ENCODE measurements at places on chromosomes 7 and 10.

GRCh38 chr7:44431091-44431608, 59.3 kb downstream of the NUDCD3 start:
- DNase-seq = peak; percentile 27
- H3K36me3 ChIP-seq = peaks cover 19% of the 10 kb centered on the region
- H3K27me3 ChIP-seq = no peaks in the 10 kb centered on the region
- H3K4me3 ChIP-seq = no peak overlapping the region

DNA sequence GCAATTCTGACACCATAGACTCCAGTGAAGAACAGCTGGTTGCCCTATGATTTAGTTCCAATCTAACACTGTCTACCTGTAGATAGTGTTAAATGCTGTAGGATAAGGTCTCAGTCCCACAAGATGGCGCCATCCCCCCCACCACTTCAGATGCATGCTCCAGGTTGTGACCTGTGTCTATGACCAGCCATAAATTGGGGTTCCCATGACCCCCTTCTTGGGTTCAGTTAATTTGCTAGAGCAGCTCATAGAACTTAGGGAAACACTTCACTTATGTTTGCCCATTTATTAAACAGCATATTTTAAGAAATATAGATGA, 13.1 kb downstream of the CCSER2 start:
- H3K27ac ChIP-seq = no peak overlapping the region
- no peaks in the 10 kb centered on the region for H3K27me3 ChIP-seq
- H3K4me3 ChIP-seq = no peak overlapping the region
- DNase-seq = no peak
- H3K4me1 ChIP-seq = peaks cover 50% of the 10 kb centered on the region

- peaks cover 4% of the 10 kb centered on the region for H3K27me3 ChIP-seq
- H3K27ac ChIP-seq = no peak overlapping the region
- no peak for DNase-seq
Observed at GRCh38 chr7:24715171-24715570, 42.1 kb downstream of the GSDME start.

GRCh38 chr7:24665564-24666294, 91.5 kb downstream of the GSDME start:
- no peaks in the 10 kb centered on the region for H3K27me3 ChIP-seq
- H3K4me1 ChIP-seq = no peaks in the 10 kb centered on the region
- no peaks in the 10 kb centered on the region for H3K36me3 ChIP-seq
- no peak overlapping the region for H3K27ac ChIP-seq

GRCh38 chr7:42932811-42933591, 825 bp downstream of the MRPL32 start:
- peaks cover 37% of the 10 kb centered on the region for H3K36me3 ChIP-seq
- H3K4me1 ChIP-seq = peaks cover 58% of the 10 kb centered on the region
- H3K27me3 ChIP-seq = no peaks in the 10 kb centered on the region
- DNase-seq = no peak
- H3K4me3 ChIP-seq = peak overlapping the region; percentile 99

- H3K4me1 ChIP-seq = no peaks in the 10 kb centered on the region
- H3K27me3 ChIP-seq = no peaks in the 10 kb centered on the region
- no peak overlapping the region for H3K27ac ChIP-seq
- no peak for DNase-seq
Observed at GRCh38 chr10:88923520-88923919, 29.1 kb downstream of the ACTA2 start.

DNA sequence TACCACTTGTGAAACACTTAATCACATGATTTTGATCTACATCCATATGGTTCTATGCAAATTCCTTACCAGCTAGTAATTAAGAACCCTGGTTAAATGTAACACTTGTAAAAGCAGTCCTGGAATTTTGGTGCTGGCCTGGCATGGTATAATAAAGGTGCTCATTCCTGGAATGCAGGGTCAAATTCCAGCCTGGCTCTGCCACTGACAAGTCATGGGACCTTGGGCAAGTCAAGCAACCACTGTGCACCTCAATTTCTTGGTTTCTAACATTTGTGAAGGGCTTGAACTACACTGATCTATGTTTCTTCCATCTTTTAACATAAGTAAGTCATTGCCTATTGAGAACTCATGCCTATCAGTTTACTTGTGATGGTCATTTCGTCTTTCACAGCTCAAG, 91.9 kb upstream of the PIK3CG start:
- no peak for DNase-seq
- H3K27ac ChIP-seq = no peak overlapping the region
- no peaks in the 10 kb centered on the region for H3K36me3 ChIP-seq
- peaks cover 7% of the 10 kb centered on the region for H3K4me1 ChIP-seq
- H3K27me3 ChIP-seq = no peaks in the 10 kb centered on the region

GRCh38 chr10:79156334-79157274, 87.8 kb downstream of the ZMIZ1 start:
- no peak overlapping the region for H3K4me3 ChIP-seq
- peaks cover 4% of the 10 kb centered on the region for H3K4me1 ChIP-seq
- no peak for DNase-seq
- peak overlapping the region; percentile 51 for H3K27ac ChIP-seq
- H3K36me3 ChIP-seq = no peaks in the 10 kb centered on the region

DNA sequence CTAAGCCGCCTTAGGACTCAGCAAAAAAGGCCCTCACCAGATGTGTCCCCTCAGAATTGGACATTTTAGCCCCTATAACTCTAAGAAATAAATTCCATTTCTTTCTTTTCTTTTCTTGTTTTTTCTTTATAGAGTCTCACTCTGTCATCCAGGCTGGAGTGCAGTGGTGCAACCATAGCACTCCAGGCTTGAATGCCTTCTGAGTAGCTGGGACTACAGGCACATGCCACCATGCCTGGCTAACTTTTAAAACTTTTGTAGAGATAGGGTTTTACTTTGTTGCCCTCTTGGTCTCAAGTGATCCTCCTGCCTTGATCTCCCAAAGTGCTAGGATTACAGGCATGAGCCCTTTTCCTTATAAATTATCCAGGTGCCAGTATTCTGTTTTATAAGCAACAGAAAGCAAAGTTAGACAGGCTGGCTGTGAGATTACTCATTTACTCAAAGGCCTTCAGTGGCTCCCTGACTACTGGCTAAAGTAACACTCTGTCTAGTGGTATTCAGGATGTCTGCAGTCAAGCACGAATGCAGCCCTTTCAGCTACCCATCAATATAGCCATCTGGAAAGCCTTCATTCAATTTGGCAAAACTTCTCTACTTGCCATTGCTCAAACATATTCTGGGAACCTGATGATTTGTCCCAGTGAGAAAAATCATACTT, 128.6 kb downstream of the ICA1 start:
- H3K27me3 ChIP-seq = no peaks in the 10 kb centered on the region
- H3K4me1 ChIP-seq = peaks cover 63% of the 10 kb centered on the region
- peaks cover 8% of the 10 kb centered on the region for H3K36me3 ChIP-seq
- H3K27ac ChIP-seq = peak overlapping the region; percentile 92
- no peak overlapping the region for H3K4me3 ChIP-seq

DNA sequence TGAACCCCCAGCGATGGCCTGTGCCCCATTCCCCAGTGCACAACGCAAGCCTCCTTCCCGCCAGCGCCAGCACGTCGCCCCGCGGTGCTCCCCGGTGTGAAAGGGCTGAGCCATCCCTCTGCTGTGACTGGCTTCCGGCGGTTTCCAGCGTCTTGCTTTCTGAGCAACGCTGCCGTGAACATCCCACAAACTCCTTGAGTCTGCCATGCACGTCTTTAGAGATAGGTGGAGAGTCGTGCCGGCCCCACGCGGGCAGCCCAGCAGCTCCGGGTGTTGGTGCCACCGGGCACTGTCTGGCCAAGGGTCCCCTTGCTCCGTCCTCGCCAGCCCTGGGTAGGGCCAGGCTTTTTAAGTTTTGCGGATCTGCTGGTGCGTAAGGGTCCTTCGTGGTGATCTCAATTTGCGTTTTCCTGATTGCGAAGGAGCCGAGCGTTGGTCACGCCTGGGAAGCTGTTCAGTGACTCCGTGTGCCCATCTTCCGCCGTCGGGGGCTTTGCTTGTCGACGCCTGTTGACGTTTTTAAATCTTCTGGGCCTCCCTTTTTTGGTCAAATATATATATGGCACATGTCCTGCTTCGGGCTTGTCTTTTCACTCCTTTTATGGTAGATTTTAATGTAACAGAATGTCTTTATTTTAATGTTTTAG, 70.6 kb downstream of the FOXL3 start:
- peaks cover 19% of the 10 kb centered on the region for H3K36me3 ChIP-seq
- peak overlapping the region; percentile 47 for H3K4me3 ChIP-seq
- H3K4me1 ChIP-seq = peaks cover 48% of the 10 kb centered on the region
- peak; percentile 57 for DNase-seq
- peak overlapping the region; percentile 91 for H3K27ac ChIP-seq
- no peaks in the 10 kb centered on the region for H3K27me3 ChIP-seq

DNA sequence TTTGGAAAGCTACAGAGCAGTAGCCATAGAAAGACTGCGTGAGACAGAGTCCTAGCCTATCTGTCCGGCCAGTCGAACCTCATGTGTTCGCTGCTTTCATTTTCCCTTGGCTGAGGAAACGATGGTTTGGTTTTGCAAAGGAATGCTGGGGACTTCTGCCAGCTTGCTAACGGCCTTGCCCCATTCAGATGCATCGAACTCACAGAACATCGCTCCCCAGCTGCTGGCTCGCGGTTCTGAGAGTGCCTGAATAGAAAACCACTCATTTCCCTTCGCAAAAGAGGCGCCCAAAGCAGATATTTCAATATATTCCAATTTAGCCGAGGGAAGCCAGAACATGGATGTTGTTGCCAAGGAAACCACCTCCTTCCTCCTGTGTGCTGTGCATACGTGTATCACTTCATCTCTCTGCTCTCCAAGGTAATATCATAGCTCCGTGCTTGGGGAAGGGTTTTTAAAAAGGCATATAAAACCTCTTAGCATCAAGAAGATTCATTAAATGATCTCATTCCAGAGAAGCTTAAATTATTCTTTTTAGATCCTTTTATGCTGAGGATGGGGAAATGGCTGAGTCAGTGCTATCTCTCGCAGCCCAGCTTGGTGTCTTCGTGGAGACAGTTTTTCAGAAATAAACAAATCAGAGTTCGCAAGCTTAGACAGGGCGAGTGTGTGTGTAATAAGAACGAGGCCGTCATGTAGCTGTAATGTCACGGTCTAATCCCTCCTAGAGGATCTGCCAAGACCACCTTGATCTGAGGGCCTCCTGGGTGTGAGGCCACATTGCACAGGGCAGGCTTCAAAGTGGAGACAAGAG, 215.2 kb downstream of the RPS24 start:
- no peak for DNase-seq
- peaks cover 6% of the 10 kb centered on the region for H3K27me3 ChIP-seq
- no peak overlapping the region for H3K4me3 ChIP-seq
- peaks cover 30% of the 10 kb centered on the region for H3K4me1 ChIP-seq
- H3K27ac ChIP-seq = no peak overlapping the region

- H3K27ac ChIP-seq = no peak overlapping the region
- H3K36me3 ChIP-seq = no peaks in the 10 kb centered on the region
- H3K27me3 ChIP-seq = peaks cover 15% of the 10 kb centered on the region
- H3K4me1 ChIP-seq = no peaks in the 10 kb centered on the region
- DNase-seq = no peak
Observed at GRCh38 chr7:116630932-116631671, 40.9 kb upstream of the MET start.

GRCh38 chr10:48214716-48215485, 59.6 kb downstream of the FRMPD2 start:
- H3K4me1 ChIP-seq = no peaks in the 10 kb centered on the region
- DNase-seq = no peak
- no peak overlapping the region for H3K4me3 ChIP-seq
- peaks cover 7% of the 10 kb centered on the region for H3K27me3 ChIP-seq
- H3K36me3 ChIP-seq = no peaks in the 10 kb centered on the region
- H3K27ac ChIP-seq = no peak overlapping the region

DNA sequence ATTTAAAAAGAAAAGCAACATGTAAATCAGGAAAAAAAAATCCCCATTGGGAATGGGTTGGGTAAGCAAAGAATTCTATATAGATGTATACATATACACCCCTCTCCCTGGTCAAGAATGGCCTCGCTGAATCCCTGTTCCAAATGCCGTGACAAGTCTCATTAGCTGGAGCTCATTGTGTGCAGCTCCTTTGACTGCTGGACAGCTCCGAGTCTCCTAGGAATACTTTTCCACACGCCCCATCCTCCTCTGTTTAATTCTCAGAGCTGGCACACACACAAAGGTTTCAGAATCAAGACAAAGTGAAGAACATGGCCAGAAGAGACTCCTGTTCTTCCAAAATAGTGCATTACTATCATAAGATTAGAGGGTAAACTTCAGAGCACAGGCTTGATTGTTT, 130.9 kb upstream of the MKLN1 start:
- no peak for DNase-seq
- no peak overlapping the region for H3K27ac ChIP-seq
- no peak overlapping the region for H3K4me3 ChIP-seq
- peaks cover 6% of the 10 kb centered on the region for H3K4me1 ChIP-seq

GRCh38 chr10:77081481-77081891, 556.1 kb downstream of the KCNMA1 start:
- peaks cover under 1% of the 10 kb centered on the region for H3K27me3 ChIP-seq
- no peak for DNase-seq
- H3K4me3 ChIP-seq = no peak overlapping the region
- H3K27ac ChIP-seq = no peak overlapping the region
- no peaks in the 10 kb centered on the region for H3K4me1 ChIP-seq

DNA sequence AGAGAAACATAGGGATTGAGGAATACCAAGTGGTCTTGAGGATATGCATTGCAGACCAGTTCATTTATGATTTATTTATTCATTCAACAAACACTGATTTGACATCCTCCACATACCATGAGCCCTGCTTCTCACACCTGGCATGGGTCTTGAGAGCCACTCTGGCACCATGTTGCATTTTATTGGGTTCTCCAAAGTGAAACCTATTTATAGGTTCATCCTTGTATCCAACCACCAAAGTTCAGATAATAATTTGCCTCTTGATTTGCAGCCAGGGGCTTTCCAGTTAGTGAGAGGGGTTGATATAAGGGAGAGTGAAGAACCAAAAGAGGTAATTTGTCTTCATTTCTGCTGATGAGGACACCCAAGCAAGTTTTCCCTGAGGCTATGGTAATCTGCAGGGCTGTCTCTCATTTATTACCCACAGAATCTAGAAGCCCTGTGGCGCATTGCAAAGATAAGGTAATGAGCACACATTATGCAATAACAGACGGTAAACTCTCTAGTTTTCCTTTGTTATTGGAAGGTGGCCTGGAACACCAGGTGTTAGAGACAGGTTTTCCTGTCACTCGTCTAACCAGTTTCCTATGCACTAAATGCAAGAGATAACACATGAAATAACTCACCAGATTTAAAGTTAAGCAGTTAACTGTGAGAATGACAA, 28.8 kb upstream of the ICA1 start:
- no peaks in the 10 kb centered on the region for H3K36me3 ChIP-seq
- H3K27ac ChIP-seq = no peak overlapping the region
- H3K4me1 ChIP-seq = no peaks in the 10 kb centered on the region
- DNase-seq = no peak
- H3K27me3 ChIP-seq = peaks cover 22% of the 10 kb centered on the region
- no peak overlapping the region for H3K4me3 ChIP-seq

GRCh38 chr10:119567978-119568377, 25.5 kb upstream of the RGS10 start:
- H3K36me3 ChIP-seq = peaks cover 3% of the 10 kb centered on the region
- H3K4me1 ChIP-seq = no peaks in the 10 kb centered on the region
- H3K27ac ChIP-seq = no peak overlapping the region

GRCh38 chr10:29649561-29650551, 15.1 kb upstream of the SVIL start:
- peaks cover 2% of the 10 kb centered on the region for H3K27me3 ChIP-seq
- DNase-seq = no peak
- H3K36me3 ChIP-seq = peaks cover 18% of the 10 kb centered on the region

GRCh38 chr7:69820479-69821192, 222.4 kb downstream of the AUTS2 start:
- DNase-seq = no peak
- no peak overlapping the region for H3K27ac ChIP-seq
- H3K27me3 ChIP-seq = peaks cover 10% of the 10 kb centered on the region
- H3K36me3 ChIP-seq = no peaks in the 10 kb centered on the region
- H3K4me1 ChIP-seq = peaks cover 11% of the 10 kb centered on the region
- no peak overlapping the region for H3K4me3 ChIP-seq

Data from activated CD4-positive, alpha-beta T cell treated with anti-CD3 and anti-CD28 coated beads, Interleukin-2, amount 10 ng/mL, durations not matched to agents 7 days and 5 days (primary cell).